ENCODE measurements at places on chromosomes 6 and 20. TPM values are rescaled to one million over a fixed set of nuclear protein-coding genes. Genes with fewer than 3 reads are reported as not detected.

Gene NPEPL1
- total RNA-seq: 11.8 TPM

Gene SLC25A27
- total RNA-seq: 3.8 TPM

Gene SCRT2
- not detected for total RNA-seq

Gene OR2B2
- total RNA-seq: not detected

Gene STX11
- total RNA-seq: 0.31 TPM

Gene LPA
- not detected for total RNA-seq

Gene TFAP2B
- total RNA-seq: 0.92 TPM

Gene CLPSL2
- not detected for total RNA-seq

Gene PACRG
- total RNA-seq: not detected

Gene UNC93A
- not detected for total RNA-seq

Gene ATP6V1G2
- total RNA-seq: 0.56 TPM

Gene SS18L1
- 8.1 TPM for total RNA-seq

Gene PGC
- not detected for total RNA-seq

Gene MICB
- 37.6 TPM for total RNA-seq

Gene BPIFA1
- not detected for total RNA-seq

Gene FNDC11
- total RNA-seq: 0.78 TPM

Gene DDX43
- total RNA-seq: 0.99 TPM

Gene PROKR2
- not detected for total RNA-seq

All from foreskin keratinocyte (primary cell).